Activated CD4-positive, alpha-beta T cell treated with anti-CD3 and anti-CD28 coated beads, Interleukin-2, amount 50 U/mL, for 48 hours (primary cell): ENCODE measurements at places on chromosomes 5 and 9.

- DNase-seq: peak; percentile 28
These were observed 125.6 kb downstream of the NXNL2 start for GRCh38 chr9:88660611-88661010.

DNA sequence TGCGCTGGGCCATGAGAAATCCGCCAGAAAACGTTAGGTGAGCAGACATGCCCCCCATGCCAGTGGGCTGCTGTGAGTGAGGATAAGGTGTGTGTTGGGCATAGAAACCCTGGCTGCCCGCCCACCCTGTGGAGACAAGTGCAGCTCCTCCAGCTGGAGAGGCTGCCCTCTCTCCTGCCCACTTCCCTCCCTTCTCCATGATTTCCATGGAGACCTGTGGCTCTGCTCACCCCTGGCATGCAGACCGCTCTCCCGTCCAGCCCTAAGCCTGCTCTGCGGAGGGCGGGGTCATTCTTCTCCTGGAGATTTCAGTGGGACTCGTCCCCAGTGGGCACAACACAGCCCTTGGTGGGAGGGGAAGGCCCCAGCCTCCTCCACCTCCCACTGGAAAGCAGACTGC is 133.0 kb upstream of the FAM120A start:
- DNase-seq: no peak

- no peak for DNase-seq
These were observed 132.3 kb downstream of the ADAMTSL1 start for GRCh38 chr9:18606281-18606680.

GRCh38 chr5:128472919-128473318 is 65.1 kb downstream of the FBN2 start:
- no peak for DNase-seq

GRCh38 chr9:33662871-33663270 is 132.5 kb upstream of the PRSS3 start:
- DNase-seq: no peak

GRCh38 chr5:41482715-41483114 is 27.7 kb downstream of the PLCXD3 start:
- DNase-seq: no peak

- no peak for DNase-seq
These were observed 364.3 kb upstream of the ADAMTSL1 start for GRCh38 chr9:18109675-18110074.

GRCh38 chr9:134669399-134669955 is 27.9 kb downstream of the COL5A1 start:
- DNase-seq: no peak

DNA sequence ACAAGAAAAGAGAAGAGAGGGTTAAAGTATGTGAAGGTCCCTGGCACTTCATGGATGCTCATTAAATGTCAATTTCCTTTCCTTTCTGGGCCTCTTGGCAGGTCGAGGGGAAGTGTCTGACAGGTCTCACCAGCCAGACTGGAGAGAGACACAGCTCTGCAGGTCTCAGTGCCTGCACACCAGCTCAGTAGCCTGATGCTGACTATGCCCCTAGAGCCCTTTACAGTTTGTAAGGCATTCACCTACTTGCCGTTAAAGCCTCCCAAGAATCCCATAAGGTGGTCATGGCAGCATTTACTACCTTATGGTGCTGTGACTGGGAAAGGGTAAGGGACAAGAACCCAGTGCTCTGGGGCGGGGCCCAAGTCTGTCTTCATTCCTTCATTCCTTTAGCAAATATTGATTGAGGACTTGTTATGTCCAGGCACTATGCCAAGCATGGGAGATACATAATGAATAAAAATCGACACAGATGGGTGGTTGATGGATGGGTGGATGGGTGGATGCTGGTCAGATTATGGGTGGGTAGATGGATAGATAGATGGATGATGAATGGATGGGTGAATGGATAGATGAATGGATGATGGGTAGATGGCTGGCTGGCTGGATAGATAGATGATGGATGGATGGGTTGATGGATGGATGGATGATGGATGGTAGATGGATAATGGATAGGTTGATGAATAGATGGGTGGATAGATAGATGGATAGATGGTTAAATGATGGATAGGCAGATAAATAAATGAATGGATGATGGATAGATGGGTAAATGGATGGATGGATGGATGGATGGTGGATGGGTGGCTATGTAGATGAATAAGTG is 21.3 kb upstream of the KIF12 start:
- no peak for DNase-seq

DNA sequence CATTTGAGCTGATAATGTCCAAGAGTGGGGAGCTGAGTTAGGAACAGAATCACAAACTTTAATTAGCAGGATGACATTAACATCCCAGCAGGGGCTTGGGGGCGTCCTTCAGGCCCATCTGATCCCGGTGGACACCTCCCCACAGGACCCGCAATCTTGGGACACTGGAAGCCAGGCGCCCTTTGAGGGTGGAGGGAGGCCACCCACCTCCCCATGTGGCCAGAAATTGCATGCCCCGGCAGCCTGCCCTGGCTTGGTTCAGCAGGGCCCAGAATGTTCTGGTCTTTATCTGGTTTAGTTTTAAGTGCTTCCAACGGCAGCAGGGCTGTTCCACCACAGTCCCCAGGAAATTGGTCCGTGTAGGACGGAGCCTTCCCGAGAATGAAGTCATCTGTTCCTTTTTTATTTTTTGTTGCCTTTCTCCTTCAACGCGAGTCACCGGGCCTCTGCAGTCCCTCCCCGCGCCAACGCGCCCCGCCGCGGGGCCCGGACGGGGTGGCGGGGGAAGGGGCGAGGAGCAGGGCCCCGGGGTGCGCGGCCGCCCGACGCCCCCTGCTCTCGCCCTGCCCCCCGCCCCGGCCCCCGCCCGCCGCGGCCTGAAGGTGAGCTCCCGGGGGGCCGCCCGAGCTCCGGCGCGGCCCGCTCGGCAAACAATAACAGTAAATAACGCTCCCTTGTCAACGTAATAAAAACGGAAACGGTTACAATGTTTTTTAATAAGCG is 207.9 kb downstream of the C9orf50 start:
- peak; percentile 44 for DNase-seq

- no peak for DNase-seq
These were observed 962 bp upstream of the PKN3 start for GRCh38 chr9:128701227-128701854.

- no peak for DNase-seq
These were observed 1.4 kb upstream of the CDKN2AIPNL start for GRCh38 chr5:134413046-134413445.

DNA sequence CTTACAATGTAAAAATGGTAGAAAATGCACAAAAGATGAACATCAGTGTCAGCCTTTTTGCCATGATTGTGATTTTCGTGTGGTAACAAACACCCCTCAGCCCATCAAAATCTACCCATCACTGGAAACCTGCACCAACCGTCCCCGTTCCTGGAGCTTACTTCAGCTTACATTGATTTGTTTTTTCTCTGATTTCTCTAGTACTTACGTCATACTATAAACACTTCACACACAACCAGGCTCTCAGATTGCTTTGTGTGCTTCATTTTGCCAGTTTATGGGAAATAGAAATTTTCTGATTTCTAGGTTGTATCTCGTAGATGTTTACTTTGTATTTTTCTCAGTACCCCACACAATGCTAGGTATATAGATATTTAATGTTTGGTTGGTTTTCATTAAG is 129.1 kb downstream of the RAB3C start:
- DNase-seq: no peak

DNA sequence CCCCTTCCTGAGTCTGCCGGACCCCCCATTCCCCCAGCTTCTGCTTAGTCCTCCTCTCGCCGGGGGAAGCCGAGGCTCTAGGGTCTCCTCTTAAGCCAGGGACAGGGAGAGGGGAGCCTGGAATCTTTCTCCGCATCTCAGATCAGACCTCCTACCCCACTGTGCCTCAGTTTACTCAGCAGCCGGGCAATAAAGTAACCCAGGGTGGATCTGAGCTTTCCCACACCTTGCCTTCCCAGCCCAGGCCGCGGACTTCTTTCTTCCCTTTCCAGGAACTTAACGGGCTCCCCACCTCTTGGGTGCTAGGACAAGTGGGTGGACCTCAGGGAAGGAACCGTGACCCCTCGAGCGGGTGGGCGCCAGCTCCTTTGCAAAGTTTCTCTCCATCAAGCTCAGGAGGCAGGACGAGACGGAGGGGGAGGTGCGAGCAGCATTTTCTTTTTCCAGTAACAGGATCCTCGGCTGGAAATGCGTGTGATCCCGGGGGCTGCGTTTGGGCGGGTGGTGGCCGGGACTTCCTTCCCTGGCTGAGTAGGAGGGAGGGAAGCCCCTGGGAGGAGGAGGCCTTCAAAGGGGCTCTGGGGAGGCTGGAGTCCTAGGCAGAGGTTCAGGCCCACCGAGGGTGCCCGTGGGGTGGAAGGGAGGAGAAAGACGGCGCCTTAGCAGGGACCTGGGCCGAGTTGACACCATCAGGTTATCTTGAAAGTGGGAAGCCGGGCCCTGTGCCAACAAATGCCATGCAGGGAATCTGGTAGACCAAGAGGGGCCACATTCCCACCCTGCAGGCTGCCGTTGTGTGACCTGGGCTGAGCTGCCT is 795 bp downstream of the DAB2IP start:
- no peak for DNase-seq

DNA sequence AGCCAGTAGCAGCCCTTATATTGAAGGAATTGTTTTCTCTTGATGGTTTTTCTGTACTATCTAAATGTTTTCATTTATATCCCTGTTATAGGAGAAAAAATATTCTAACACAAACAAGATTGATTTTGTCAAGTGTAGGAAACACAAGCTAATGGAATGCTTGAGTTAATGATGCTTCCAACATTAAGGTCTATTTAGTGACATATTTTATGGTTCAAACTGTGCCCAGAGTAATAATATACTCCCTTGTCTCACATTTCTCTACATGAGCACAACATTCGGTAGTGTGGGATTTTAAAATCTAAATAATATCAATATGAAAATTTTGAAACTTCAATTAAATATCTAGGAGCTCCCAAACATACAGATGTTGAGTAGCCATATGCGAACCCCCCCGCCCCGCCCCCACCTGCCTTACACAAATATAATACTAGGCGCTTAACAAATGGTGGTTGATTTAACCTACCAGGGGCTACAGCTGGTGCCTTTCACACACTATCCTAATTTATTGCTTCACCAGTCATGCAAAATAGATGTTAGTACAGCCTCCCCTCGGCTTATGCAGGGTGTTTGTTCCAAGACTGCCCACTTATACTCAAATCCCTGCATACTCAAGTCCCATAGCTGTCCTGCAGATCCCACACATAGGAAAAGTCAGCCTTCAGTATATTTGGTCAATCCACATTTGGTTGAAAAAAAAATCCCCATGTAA is 124.1 kb upstream of the ACO1 start:
- no peak for DNase-seq

- DNase-seq: no peak
These were observed 165.5 kb downstream of the TSSK1B start for GRCh38 chr5:113269023-113269997.

DNA sequence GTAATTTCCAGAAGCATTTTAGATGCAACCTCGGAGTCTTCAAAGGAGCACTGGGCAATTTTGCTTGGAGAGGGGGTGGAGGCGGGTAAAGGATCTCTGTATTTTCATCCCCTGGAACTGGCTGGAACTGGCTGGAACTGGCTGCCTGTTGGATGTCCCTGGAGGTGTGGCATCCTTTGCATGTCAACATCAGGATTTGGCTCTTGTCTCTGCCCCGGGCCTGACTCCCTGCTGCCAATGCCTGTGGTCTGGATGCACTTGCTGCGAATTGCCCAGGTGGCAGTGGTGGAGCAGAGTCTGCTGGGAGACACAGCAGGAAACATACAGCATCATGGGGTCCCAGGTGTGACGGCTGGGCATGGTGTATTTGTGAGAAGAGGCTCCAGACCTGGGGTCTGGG is 391.3 kb downstream of the GADD45G start:
- no peak for DNase-seq

DNA sequence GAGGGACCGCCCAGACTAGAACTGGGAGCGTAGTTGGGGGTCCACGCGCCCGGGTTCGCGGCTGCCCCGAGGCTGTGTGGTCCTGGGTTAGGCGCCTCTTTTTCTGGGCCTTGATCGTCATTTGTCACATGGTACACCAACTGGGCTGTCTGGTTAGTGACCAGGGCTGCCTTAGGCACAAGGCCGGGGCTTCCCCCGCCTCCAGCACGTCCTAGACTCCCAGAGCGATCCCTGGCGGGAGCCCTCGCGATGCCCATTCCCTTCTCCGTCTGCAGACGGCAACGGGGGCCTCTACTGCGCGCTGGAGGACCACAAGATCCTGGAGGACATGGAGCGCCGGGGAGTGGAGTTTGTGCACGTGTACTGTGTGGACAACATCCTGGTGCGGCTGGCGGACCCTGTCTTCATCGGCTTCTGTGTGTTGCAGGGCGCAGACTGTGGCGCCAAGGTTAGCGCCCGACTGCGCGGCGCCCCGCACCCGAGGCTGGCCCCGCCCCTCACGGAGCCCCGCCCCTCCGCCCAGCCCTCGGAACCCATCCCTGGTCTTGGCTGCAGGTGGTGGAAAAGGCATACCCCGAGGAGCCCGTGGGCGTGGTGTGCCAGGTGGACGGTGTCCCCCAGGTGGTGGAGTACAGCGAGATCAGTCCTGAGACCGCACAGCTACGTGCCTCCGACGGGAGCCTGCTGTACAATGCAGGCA is 1.5 kb downstream of the UAP1L1 start:
- DNase-seq: no peak

DNA sequence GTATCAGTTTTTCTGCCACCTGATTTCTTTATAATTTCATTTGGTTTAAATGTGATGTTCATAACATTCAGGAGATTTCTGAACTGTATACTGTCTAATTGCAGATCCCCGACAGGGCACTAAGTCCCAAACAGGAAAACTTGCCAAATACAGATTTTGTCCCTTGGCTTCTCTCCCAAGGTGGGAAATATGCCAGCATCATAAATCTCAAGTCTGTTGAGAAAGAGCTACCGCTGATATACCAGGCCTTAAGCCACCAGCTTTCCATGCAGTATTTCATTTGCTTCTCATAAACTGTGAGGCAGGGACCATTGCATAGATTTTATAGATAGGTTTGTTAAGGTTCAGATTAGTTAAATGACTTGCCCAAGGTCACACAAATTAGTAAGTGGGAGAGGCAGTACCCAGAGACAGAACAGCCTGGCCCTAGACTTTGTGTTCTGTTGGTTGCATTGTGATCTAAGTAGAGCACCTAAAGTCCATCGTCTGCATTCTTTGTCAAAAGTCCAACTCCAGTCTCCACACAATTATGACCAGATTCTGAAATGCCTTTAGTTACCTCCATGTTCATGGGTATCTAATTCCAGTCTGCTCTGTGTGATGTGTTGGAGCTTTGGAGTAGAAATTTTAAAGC is 16.2 kb downstream of the GPR21 start:
- no peak for DNase-seq

DNA sequence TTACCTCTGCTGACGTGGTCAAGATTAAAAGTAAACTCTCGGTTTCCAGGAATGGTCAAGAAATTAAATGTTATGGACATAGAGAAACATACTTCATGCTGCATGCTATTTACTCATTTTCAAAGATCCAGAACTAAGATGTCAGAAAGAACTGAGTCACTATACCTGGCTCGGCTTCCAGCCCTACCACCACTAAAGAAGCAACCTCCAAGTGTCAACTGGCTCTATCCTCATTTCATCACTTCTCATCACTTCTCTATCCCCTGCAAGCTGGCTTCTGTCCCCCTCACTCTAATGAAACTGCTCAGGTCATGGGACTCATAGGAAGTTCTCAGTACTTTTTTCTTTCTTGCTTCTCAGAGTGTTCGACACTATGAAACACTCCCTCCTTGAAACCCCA is 116.2 kb downstream of the CDK5RAP2 start:
- DNase-seq: no peak

GRCh38 chr5:104904561-104904960 is 1342.0 kb upstream of the NUDT12 start:
- DNase-seq: no peak

- DNase-seq: no peak
These were observed 479.5 kb upstream of the TNC start for GRCh38 chr9:115597330-115597895.
